Fibroblast of lung (primary cell): ENCODE measurements at places on chromosomes 12 and 14. TPM values are rescaled to one million over a fixed set of nuclear protein-coding genes. Genes with fewer than 3 reads are reported as not detected.
A peak's percentile ranks its signal among the peaks of the same experiment; 100 is the strongest.

GRCh38 chr12:20950248-20950647 is 139.7 kb downstream of the SLCO1B3 start:
- peak; percentile 6 for DNase-seq

CCDC175 gene
- not detected in 2 replicates for total RNA-seq

TBX5 gene
- 13.1 and 16.8 TPM in 2 replicates for total RNA-seq

- DNase-seq = peak; percentile 5
Observed at GRCh38 chr12:74539261-74539660, 1.6 kb downstream of the ATXN7L3B start.

GRCh38 chr12:115828168-115828567 is 449.3 kb downstream of the MED13L start:
- no peak for DNase-seq

GRCh38 chr14:80323038-80323665 is 111.8 kb upstream of the DIO2 start:
- no peak for DNase-seq

DNA sequence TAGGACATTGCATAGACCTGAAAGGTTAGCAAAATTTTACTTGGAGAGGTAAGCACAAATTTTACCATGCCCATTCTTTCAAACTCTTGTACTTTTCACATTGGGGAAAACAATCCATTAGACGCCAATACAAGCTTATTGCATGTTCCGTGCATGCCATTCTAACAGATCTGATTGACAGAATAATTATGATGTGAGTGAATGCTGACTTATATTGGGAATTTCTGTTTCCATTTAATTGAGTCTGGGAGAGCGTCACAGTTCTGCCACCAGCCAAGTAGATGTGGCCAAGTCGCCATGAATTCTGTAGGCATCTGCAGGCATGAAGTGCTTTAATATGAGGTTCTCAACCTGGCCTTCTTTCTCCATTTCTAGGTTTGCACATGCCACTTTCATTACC is 1097.4 kb downstream of the VRK1 start:
- DNase-seq = no peak

DNA sequence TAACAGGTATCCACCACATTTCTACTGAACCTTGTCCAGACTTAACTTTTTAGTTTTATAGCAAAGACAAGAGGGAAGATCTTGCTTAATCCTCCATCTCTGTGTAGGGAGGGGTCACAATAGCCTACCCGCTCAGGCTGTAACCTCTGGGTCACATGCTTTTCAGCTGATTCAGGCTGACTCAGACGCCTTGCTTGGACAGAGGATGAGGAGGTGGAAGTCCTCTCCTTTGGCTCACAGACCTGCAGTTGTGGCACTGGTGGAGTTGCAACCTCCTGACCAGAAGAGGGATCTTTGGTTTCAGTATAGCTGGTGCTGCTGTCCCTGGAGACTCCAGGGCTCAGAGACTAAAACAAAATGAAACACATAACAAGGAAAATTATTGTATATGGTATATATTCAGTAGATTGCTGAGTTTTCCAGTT is 16.2 kb downstream of the ACIN1 start:
- DNase-seq = peak; percentile 94

DNA sequence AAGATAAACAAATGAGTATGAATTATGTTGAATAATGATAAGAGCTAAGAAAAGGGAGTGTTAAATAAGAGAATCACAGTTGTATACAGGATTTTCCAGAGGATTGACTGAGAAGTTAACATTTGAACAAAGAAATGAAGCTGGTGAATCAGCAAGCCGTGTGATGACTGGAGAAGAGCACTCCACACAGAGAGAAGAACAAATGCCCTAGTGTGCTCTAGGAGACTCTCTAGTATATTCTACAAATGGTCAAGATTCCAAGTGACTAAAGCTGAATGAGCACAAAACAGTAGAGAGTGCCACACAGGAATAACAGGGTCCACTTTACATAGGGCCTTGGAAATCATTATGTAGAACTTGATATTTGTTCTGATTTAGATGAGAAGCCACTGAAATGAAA is 587.1 kb upstream of the ATXN7L3B start:
- DNase-seq = no peak

C12orf54 gene
- not detected in 2 replicates for total RNA-seq

DNA sequence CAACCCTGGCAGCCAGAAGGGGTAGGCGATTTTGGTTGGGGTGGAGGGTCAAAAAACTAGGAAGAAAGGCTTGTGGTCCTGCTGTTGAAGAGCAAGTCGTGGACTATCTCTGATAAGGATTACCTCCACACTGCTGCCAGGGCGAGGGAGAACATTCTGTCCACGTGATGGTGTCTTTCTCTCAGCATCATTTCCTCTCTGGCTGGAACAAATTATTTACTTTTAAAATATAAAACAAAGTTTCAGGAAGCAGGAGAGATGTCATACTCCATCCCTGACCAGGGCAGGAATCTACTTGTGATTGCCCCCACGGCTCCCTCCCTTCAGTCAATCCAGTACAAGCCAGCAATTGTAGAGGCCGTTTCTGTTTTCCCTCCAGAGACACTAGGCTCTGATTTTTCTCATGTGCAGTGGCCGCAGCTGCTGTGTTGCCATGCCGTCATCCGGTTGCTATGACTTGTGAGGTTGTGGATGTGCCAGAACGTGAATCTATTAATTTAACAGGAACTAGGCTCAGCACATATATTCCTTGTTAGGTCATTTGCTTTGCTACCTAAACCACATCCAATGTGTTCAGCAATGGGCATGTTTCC is 61.5 kb upstream of the PTGR2 start:
- DNase-seq = peak; percentile 98

GPRC5D gene
- total RNA-seq = not detected in 2 replicates

DNA sequence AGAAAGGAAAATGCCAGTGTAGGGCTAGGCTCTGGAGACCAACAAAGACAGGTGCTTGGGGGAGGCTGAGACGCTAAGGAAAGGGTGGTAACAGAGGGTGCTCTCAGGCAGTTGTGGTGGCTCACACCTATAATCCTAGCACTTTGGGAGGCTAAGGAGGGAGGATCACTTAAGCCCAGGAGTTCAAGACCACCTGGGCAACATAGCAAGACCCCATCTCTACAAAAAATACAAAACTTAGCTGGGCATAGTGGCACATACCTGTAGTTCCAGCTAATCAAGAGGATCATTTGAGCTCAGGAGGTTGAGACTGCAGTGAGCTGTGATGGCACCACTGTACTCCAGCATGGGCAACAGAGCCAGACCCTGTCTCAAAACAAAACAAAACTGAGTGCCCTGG is 12.4 kb downstream of the REM2 start:
- no peak for DNase-seq

GRCh38 chr12:10448236-10448635 is 4.9 kb downstream of the KLRC1 start:
- no peak for DNase-seq

WNT1 gene
- total RNA-seq = not detected in 2 replicates

DAAM1 gene
- 15.5 and 16.9 TPM in 2 replicates for total RNA-seq

RIPK3 gene
- total RNA-seq = 0.26 and 0.33 TPM in 2 replicates

ATP6V1D gene
- total RNA-seq = 95.5 and 120 TPM in 2 replicates

PPFIA2 gene
- 0.26 and 2.1 TPM in 2 replicates for total RNA-seq

CLEC4A gene
- 0.26 and 0.33 TPM in 2 replicates for total RNA-seq

ACVRL1 gene
- total RNA-seq = 20.8 and 36.2 TPM in 2 replicates

- DNase-seq = no peak
Observed at GRCh38 chr12:120376934-120377572, 8.1 kb upstream of the MSI1 start.

SOAT2 gene
- under 0.01 TPM in 1 of 2 replicates, not detected in the other for total RNA-seq

OLR1 gene
- total RNA-seq = 0.26 and 1.2 TPM in 2 replicates

DNA sequence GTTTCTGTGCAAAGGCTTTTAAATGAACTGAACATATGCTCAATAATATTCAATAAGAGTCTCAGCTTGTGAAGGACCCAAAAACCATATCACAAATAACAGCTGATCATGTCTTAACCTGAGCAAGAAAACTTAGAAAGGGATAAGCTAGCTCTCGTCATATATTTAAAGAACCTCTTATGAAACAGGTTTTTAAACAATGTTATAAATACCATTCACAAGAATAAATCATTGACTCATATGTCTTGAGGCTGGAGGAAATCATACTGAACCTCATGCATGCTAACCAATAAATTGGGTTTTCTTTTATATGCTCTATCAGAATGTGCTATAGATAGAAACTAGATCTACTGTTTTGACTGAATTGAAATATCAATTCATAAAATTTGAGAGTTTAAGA is 426.9 kb downstream of the NOVA1 start:
- DNase-seq = no peak

ADCK1 gene
- 4.6 and 5.4 TPM in 2 replicates for total RNA-seq

DNA sequence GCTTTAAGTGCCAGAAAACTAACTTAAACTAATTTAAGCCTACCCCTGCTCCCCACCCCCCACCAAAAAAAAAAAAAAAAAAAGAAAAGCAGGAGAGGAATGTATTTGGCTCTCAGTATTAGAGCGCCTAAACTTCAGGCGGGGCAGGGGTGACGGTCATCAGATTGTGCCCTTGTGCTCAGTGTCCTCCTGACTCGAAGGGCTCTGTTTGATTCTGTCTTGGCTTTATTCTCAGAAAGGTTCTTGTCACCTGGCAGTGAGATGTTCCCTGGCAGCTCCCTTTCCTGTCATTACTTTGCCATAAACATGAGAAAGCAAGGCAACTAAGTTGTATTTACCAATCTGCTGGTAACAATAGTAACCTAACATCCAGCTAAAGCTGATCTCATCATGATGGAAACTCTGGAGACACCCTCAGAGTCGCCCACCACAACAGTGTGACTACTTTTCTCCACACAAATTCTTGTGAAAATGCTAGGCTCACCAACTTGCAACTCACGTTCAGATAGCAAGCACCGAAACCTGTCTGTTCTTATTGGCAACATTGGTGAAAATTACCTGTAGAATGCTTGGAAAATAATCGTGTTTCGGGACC is 39.0 kb upstream of the WNK1 start:
- no peak for DNase-seq

GRCh38 chr14:31380106-31380505 is 40.2 kb downstream of the HEATR5A start:
- peak; percentile 67 for DNase-seq

DNA sequence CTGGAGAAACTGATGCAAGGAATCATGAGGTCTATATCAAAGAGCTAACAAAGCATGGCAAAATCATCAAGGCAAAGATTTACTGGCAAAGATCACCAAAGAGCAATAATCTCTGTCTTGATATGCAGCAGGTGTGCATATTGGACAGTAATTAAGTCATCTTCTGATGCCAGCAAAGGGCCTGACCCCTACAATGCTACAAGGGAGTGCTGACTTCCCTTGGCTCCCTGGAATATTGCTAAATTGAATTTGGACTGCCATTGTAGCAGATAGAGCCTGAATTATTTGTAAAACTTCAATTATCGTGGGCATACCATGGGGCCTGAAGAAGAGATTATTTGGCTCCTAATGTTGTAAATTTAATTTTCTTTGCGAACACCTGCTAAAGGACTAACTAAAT is 307.9 kb upstream of the SYT1 start:
- DNase-seq = no peak

- no peak for DNase-seq
Observed at GRCh38 chr14:96083667-96084320, 44.6 kb downstream of the C14orf132 start.

- DNase-seq = peak; percentile 6
Observed at GRCh38 chr14:78519863-78520262, 349.7 kb downstream of the NRXN3 start.

GRCh38 chr12:130916241-130916911 is 37.3 kb upstream of the ADGRD1 start:
- DNase-seq = peak; percentile 74

GRCh38 chr12:57096748-57097553 is 8.0 kb downstream of the NAB2 start:
- DNase-seq = no peak

GRCh38 chr14:29654901-29655550 is 272.6 kb downstream of the PRKD1 start:
- DNase-seq = peak; percentile 66

SMIM41 gene
- total RNA-seq = 2.0 and 2.1 TPM in 2 replicates

RNF212B gene
- total RNA-seq = not detected in 2 replicates

GRCh38 chr12:115257791-115258190 is 573.8 kb upstream of the TBX3 start:
- DNase-seq = peak; percentile 37

RASSF8 gene
- 50.6 and 52.8 TPM in 2 replicates for total RNA-seq

DNA sequence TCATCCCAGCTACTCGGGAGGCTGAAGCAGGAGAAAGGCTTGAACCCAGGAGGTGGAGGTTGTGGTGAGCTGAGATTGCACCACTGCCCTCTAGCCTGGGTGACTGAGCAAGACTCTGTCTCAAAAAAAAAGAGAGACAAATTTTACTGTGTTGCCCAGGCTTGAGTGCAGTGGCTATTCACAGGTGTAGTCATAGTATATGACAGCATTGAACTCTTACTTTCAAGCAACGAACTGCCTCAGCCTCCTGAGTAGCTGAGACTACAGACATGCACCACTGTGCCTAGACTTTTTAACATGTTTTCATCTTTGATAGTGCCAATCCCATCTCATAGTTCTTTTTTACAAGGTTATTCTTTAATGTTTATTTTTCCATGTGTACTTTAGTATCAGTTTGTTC is 13.7 kb downstream of the ARID2 start:
- no peak for DNase-seq

GRCh38 chr14:74478996-74479635 is 14.0 kb downstream of the NPC2 start:
- peak; percentile 40 for DNase-seq

HOXC10 gene
- not detected in 2 replicates for total RNA-seq

PRKAG1 gene
- total RNA-seq = 65.2 and 76.5 TPM in 2 replicates

DNA sequence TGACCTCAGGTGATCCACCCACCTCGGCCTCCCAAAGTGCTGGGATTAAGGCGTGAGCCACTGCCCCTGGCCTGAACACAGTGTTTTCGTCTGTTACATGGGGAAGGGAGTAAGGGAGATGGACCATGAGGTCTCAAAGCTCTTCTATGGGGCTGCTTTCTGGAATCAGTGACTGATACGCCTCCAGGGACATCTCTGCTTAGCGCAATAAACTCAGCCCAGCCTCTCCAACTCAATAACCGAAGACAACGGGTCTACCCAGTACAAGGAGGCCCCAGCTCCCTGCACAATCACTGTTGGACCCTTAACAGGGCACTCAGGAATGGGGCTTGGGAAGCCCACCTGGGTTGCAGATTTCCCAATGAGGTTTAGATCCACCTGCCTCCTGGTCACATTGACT is 42.6 kb upstream of the CHGA start:
- DNase-seq = no peak

RNASE12 gene
- not detected in 2 replicates for total RNA-seq

ADCY4 gene
- 1.3 and 7.4 TPM in 2 replicates for total RNA-seq

RPAP3 gene
- 11.3 and 12.1 TPM in 2 replicates for total RNA-seq

- no peak for DNase-seq
Observed at GRCh38 chr12:2300886-2301285, 248.1 kb downstream of the CACNA1C start.
